ENCODE measurements at places on chromosomes 5 and 9. TPM values are rescaled to one million over a fixed set of nuclear protein-coding genes. Genes with fewer than 3 reads are reported as not detected.

DNA sequence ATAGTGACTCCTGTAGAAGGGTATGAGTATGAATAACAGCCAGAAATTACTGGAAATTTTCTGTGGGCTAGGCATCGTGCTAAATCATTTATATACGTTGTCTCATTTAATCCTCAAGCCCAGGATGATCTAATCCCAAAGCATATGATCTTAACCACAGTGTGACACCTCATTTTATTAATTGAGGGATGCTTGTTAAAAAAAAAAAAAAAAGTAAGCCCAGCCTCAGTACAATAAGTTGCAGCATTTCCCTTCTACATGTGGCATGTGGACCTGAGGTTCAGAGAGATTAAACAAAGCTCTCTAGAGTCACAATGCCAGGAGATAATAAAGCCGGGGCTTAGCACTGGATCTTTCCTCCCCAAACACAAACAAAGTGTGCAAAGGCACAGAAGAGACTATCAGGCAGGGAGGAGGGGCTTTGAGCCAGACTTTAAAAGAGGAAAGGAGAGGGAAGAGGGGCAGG is 49.5 kb downstream of the KLF4 start:
- DNase-seq: no peak

The FCN2 gene
- total RNA-seq: not detected

DNA sequence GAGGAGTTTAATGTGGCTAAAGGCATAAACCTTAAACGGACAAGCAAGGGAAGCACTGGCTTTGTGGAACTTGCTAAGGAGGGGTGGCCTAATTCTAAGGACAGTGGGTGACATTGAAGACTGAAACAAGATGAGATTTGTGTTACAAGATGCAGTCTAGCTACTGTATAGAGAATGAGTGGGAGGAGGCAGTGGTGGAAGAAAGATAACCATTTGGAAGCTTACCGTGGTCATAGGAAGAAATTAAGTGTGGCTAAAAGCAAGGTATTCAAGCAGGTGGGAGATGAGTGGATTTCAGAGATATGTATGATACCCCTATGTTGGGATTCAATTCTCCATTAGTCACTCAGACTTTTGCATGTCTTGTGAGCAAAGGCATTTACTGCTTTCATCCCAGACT is 4.6 kb downstream of the PAM start:
- no peak for DNase-seq

GRCh38 chr5:165126598-165126997 is 1621.2 kb downstream of the MAT2B start:
- DNase-seq: no peak

DNA sequence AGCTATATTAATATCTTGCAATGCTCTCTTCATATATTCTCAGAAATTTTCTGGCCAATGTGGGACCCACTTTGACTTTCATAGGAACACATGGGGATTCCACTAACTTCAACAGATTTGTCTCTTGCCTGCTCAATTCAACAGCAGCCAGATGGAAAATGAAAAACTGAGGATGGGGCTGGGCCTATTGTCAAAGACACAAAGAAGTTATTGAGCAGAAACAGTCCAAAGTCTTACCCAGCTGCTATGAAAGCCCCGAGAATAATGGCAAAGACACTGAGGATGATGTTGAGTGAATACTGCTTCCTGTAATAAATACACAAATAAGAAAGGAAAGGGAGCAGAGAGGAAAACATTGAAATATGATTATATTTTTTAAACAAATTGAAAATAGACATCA is 32.6 kb downstream of the SLC35D2 start:
- DNase-seq: no peak

GRCh38 chr5:6995115-6995514 is 281.9 kb downstream of the TENT4A start:
- DNase-seq: no peak
